ENCODE measurements at places on chromosomes 6 and 20. TPM values are rescaled to one million over a fixed set of nuclear protein-coding genes. Genes with fewer than 3 reads are reported as not detected.
A peak's percentile ranks its signal among the peaks of the same experiment; 100 is the strongest.

- DNase-seq = no peak
Measured at GRCh38 chr20:41072915-41073314, 44.3 kb downstream of the TOP1 start.

DNA sequence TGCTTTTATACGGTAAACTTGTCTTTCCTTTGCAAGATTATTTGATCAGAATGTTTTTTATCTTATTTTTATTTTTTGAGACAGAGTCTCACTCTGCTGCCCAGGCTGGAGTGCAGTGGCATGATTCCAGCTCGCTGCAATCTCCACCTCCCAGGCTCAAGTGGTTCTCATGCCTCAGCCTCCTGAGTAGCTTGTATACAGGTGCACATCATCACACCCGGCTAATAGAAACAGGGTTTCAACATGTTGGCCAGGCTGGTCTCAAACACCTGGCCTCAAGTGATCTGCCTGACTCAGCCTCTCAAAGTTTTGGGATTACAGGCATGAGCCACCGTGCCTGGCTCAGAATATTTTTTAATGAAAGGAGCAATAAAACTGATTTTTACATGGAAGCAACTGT is 8.9 kb upstream of the LPIN3 start:
- no peak for DNase-seq

DNA sequence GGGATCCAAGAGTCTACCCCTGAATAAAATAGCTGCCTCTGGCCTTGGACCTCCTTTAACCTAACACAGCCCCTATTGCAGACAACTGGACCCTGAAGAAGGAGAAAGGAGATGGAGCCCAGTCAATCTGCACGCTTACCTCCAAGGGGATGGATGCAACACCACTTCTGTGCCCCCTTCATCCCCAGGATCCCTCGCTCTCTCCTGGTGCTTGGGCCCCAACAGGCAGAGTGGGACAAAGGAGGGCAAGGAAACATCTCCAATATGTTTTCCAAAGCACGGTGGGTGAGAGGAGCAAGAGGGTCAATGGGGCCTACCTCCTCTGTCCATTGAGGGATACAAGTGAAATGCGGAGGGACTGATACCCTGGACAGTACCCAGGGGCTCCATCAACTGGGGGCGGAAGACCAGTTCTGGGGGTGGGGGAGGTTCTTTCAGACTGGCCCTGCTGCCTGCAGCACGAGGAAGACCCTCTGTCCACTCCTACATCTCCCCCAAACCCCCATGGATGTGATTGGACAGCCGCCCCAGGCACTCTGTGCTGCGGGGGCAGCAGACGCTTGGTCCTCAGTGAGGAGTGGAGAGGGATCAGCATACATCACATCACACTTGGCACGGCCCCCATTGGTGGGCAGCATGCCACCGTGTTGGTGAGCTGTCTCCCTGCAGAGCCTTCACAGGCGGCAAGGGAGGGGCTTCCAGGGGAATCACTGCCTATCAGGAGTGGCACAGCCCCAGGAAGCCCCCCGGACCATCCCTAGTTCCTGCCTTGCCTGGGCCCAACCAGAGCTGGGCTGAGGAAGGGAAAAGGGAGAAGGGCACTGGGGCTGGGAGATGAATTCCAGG is 70.6 kb downstream of the MRPL14 start:
- peak; percentile 56 for DNase-seq

DNA sequence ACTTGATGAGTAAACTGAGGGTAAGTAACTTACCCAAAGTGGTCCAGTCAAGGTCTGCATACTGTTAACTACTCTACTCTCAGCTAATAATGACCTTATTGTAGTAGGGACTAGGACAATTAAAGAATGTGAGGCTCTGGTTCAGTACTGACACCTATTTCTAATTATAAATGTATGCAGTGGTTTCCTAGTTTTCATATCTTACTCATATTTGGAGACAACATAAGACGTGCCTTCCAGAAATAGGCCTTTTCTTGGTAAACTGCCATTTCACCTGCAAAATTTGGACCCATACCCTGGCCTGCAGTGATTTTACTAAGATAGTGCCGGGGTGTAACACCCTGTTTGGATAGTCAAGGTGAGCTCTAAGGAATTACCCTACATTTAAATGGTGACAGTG is 24.7 kb downstream of the GJA1 start:
- no peak for DNase-seq

- no peak for DNase-seq
Measured at GRCh38 chr20:37827605-37828004, 75.3 kb upstream of the VSTM2L start.

Gene HLA-C
- 45.5 TPM for total RNA-seq

Gene SLA2
- 0.10 TPM for total RNA-seq

Gene BPIFA1
- not detected for total RNA-seq
